ENCODE measurements at places on chromosomes 1 and 21.
A peak's percentile ranks its signal among the peaks of the same experiment; 100 is the strongest.

DNA sequence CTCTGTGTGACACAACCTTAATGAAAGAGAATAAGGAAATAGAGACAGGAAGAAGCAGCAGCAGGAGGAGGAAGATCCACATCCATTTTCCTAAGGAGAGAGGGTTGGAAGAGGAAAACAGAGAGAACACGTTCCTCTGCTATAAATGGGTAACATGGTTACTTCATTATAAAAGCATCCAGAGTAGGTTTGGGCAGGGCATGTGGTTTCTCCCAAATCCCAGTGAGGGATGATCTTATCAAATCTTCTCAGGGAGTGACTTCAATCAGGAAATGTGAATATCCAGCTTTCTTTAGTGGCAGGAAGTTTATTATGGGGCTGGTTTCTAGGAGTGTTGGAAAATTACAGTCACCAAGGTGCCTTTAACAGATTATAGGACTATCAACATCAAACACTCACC, 11.1 kb downstream of the CYP2J2 start:
- no peak for DNase-seq

DNA sequence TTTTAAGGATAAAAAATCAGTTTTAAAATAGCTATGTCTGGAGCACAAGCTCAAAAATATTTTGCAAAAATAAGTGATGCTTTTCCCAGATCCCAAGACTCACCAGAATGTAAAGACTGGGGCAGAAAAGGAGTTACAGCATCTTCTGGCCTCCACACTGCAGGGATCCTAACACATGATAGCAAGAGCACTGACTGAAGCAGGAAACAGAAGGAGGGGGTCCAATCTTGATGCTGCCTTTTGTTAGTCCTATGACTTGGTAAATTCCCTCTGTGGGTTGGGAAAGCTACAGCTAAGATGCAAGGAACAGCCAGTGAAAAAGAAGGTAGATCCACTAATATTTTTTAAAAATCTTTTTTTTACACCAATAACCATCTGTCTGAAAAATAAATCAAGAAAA, 54.2 kb upstream of the TNR start:
- no peak for DNase-seq

DNA sequence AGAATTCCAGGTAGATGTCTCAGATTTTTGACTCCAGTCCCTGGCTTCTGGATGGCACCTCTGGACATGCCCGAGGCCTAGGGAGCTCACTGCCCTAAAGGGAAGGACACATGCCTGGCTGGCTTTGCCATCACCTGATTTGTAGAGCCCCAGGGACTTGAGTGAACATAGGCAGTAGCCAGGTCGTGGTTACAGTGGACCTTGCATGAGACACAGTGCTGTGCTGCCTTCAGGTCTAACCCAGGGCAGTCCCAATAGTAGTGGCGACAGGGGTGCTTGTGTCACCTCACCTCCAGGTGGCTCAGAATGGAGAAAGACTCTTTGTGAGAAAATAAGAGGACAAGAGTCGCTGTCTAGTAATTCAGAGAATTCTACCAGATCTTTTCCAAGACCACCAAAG, 166.7 kb downstream of the USP25 start:
- no peak for DNase-seq

DNA sequence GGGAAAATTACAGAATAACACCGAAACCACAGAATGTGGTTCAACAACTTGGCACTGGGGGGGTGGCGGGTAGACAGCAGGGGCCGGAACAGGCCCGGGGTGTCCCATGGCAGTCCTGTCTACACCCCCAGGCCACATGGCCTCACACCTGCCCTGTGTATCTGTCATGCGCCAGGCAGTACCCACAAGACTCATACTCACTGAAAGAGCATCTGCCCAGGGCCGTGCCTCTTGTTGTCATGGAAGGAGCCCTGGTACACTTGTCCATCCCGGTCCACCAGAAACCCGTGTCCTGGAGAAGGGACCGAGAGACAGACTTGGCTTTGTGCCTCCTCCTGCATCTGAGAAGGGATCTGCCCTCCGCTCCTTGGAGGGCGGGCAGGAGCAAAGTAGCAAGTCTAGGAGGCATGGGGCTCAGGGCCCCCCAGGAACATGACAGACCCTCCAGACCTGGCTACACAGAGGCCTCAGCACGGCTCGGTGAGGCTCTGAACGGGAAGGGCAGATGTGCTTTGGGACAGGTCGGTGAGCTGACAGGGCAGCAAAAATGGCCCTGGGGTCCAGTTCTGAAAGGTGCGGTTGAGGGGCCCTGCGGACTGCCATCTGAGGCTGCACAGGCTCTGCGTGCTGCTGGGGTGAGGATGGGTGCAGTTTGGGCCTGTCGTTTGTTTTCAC, 5.6 kb downstream of the MORN1 start:
- DNase-seq: no peak

DNA sequence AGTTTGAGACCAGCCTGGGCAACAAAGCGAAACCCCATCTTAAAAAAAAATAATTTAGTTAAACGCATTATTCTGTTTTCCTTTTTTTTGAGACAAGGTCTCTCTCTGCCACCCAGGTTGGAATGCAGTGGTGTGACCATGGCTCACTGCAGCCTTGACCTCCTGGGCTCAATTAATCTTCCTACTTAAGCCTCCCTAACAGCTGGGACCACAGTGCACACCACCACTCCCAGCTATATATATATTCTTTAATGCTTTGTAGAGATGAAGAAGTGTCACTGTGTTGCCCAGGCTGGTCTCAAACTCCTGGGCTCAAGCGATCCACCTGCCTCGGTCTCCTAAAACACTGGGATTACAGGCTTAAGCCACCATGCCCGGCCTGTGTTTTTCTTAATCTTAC, 7.7 kb upstream of the KLF17 start:
- no peak for DNase-seq

GRCh38 chr1:193241132-193241827, 54.9 kb upstream of the B3GALT2 start:
- DNase-seq: peak; percentile 41

GRCh38 chr1:107622535-107622934, 342.4 kb downstream of the VAV3 start:
- DNase-seq: no peak

- DNase-seq: no peak
Measured at GRCh38 chr21:26115305-26115704, 55.3 kb downstream of the APP start.

GRCh38 chr1:94142583-94142982, 21.6 kb upstream of the ABCA4 start:
- no peak for DNase-seq

- no peak for DNase-seq
Measured at GRCh38 chr1:17618558-17619247, 79.2 kb downstream of the ARHGEF10L start.

- DNase-seq: no peak
Measured at GRCh38 chr1:153550827-153551500, 1.9 kb upstream of the S100A3 start.

- no peak for DNase-seq
Measured at GRCh38 chr1:66940981-66941380, 16.2 kb downstream of the MIER1 start.

DNA sequence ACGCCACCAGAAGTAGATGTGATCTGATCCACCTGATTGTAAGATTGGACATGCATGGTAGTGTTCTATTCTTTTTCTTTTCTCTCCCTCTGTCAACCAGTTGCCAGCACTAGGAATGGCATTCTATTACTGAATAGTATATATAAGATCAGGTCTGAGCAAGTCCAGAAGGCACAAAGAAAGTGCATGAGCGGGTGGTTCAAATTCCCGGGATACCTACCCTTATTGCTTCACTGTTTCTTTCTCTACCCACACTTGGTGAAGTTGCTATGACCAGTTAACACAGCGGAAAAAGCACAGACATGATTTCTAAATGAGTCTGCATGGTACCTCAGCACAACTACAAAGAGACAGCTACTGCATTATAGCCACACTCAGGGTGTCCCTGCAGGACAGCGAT, 64.0 kb downstream of the SLC9A1 start:
- no peak for DNase-seq

GRCh38 chr1:200674838-200675587, 5.3 kb upstream of the DDX59 start:
- DNase-seq: no peak

DNA sequence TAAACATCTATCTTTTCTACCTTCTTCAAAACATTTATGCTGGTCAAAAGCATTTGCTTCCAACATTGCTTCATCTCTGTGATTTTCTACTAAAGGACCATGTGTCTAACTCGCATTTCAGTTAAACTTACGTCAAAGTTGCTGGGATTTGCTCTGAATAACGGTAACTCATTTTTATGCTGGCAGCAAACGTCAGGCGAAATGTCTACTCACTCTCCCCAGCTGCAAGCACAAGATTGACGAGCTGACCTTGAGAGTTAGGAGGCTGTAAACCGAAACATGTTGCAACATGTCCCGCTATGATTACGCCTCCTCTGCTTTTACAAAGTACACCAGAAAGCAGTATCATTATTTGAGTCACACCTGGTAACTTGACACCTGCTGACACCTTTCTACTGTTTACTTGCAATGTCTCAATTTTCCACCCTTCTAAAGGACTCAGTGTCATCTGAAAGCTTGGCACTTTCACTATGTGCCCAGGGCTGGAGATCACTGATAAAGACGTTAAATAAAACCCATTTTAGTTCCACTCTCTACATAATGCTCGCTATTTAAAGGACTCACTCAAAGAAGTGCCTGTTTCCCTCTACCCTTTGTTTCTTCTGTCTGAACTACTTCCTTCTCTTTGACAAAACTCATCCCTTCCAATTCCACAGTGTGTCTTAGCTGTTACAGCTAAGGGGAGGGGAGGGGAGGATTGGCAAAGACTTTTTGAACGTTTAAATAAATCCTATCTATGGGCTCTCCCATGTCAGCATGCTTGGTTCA, 111.9 kb downstream of the PTPN14 start:
- no peak for DNase-seq

DNA sequence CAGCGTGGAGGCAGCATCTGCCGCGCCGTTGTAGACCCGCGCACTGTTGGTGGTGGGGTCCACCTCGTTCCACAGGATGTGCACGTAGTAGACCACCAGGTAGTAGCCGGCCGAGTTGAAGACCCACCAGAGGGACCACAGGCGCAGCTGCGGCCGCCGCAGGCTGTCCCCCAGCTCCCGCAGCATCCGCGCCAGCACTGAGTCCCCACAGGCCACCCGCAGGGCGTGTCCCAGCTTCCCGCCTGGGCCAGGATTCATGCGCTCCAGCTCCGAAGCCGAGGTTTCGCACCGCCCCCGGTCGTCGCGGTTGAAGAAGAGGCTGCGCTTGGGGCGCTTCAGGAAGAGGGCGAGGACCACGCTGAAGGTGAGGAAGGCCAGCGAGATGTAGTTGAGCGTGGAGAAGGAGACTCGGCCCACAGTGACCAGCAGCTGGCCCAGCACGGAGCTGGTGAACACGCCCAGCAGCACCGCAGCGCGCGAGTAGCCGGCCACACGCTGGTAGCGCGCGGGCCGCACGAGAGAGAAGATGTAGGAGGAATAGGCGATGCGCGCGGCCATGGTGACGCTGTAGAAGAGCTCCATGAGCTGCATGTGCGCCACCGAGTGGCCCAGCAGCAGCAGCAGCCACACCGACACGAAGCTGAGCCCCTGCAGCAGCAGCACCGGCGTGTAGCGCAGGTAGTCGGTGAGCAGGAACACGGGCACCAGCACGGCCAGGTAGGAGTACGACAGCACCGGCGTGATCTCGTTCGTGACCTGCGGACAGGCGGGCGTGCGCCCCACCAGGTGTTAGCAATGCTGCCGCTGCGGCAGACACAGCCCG, 10.6 kb downstream of the SLC19A1 start:
- peak; percentile 14 for DNase-seq

GRCh38 chr1:175023043-175023921, at the start of gene MRPS14:
Gene MRPS14, minus strand, starts transcription at chr1:175023425. Its CDS starts 17 bp downstream, at chr1:175023408.
- DNase-seq: peak; percentile 99

- DNase-seq: no peak
Measured at GRCh38 chr1:205236951-205237475, 9.3 kb downstream of the TMCC2 start.

GRCh38 chr1:29688471-29689365, 452.4 kb downstream of the PTPRU start:
- peak; percentile 30 for DNase-seq

DNA sequence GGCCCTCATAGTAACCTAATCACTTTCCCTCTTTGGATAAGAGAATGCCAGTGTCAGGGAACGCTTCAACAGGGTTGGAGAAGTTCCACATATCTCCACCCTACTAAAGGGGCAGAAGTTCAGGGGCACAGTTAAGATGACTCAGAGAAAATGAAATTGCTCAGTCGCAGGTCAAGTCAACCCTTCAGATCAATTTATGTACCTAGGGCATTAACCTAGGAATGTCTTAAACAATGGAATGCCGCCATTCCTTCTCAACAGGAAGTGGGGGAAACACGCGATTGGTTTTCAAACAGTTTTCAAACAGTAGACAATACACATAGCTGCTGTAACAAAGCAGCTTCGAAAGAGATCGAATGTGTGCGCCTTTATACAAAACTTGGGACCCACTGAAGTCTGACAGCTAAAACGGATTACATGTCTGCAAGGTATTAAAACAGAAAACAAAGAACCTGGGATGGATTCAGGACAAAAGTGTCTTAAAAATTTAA, 897 bp downstream of the SLC25A24 start:
- DNase-seq: no peak

All from femur (tissue), 1 donor.